ENCODE measurements at places on chromosomes 12 and 14.

DNA sequence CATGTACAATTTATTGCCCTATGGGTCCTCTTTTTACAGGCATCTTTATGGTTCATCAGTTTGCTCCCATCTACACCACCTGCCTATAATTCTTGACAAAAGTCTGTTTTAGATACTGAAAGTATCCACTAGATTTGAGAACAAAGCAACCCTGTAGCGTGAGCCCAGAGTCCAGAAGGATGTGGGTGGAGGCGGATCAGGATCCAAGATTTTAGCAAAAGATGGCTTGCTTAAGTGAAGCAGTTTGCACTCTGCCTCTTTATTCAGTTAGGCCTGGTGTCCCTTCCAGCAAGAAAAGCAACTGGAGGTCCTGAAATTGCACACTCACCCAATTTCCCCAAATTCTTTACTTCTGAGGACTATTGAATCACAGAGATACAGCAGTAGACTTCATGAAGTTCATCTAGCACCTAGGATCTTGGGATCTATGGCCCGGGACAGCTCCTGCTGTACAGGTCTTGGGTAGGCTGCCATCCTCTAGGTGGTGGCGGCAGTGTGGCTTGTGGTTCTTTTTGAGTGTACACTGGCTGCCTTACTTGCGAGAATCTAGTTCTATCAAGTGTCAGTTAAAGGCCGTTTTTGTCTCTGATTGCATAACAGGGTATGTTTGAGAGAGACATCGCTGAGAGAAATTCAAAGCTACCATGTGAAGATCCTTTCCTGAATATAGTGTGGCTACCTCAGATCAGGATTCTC, 873.2 kb downstream of the NRXN3 start:
- no peak for DNase-seq

DNA sequence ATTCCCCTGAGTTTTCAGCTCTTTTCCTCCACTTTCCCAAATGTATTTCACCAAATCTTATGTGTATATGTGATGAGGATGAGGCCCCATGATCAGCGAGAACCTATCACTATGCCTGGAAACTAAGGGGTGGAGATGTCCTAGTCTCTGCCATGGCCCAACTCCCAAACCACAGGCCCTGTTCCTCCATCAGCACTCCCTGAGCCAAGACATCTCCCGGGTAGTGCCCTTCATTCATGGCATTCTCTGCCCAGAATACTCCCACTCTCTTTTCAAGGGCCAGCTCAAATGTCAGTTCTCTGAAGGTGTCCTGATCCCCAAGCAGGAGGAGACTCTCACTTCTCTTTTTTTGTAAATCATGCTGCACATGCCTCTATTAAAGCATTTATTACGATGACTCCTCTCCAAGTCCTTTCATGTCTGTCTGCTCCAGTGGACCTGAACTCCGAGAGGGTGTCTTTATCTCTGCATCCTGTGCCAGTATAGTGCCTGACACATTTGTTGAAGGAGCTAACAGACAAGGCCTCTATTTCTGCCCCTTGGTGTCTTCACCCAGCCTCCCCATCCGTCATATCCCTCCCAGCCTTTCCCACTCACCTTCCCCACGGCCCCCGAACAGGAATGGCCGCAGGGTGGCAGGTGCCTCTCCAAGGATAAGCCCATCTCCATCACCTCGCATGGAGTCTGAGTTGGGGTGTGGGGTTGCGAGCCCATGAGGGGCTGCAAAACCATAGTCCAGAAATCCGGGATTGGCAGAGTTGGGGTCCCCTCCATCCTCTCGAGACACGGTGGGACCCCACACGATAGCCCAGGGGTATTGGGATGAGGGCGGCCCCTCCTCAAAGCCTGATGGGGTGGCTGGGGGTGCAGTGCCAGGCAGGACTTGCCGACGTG, 3.7 kb downstream of the PIANP start:
- DNase-seq = no peak

DNA sequence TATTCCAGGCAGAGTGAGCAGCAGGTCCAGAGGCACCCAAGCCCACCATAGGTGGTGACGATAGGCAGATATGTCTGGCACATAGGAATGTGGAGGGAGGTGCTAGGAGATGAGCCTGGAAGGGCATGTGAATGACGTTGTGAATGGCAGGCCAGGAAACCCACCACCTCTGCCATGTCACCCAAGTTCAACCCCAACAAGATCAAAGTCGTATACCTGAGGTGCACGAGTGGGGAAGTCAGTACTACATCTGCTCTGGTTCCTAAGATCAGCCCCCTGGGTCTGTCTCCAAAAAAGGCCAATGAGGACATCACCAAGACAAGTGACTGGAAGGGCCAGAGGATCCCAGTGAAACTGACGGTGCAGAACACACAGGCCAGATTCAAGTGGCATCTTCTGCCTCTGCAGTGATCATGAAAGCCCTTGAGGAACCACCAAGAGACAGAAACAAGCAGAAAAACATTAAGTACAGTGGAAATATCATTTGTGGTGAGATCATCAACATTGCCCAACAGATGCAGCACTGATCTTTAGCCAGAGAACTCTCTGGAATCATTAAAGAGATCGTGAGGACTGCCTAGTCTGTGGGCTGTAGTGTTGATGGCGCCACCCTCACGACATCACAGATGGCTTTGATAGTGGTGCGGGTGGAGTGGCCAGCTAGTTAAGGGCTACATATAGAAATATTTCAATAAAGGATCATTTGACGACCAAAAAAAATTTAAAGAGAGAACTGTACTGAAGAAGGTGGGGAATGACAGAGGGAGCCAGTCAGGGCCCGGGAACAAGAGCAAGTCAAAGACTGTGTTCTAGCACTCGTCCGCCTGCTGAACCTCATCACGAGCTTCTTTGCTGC, 99.7 kb downstream of the ZFP36L1 start:
- no peak for DNase-seq

- no peak for DNase-seq
Measured at GRCh38 chr12:56186957-56187356, 2.3 kb downstream of the SMARCC2 start.

DNA sequence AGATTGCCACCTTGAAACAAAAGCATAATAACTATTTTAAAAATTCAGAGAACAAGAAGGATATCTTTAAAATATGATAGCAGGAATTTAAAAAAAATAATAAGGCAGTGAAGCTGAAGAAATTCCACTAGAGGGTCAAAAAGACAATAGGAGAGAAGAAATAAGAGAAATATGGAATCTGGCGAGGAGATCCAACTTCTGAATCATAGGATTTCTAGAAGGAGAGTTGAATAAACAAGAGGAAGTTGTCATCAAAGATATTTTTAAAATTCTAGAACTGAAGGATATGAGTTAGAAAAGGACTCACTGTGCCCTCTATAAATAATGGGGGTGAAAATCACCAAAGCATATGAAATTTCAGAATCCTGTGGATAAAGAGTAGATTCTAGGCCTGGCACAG, 26.8 kb upstream of the TOMM20L start:
- no peak for DNase-seq

DNA sequence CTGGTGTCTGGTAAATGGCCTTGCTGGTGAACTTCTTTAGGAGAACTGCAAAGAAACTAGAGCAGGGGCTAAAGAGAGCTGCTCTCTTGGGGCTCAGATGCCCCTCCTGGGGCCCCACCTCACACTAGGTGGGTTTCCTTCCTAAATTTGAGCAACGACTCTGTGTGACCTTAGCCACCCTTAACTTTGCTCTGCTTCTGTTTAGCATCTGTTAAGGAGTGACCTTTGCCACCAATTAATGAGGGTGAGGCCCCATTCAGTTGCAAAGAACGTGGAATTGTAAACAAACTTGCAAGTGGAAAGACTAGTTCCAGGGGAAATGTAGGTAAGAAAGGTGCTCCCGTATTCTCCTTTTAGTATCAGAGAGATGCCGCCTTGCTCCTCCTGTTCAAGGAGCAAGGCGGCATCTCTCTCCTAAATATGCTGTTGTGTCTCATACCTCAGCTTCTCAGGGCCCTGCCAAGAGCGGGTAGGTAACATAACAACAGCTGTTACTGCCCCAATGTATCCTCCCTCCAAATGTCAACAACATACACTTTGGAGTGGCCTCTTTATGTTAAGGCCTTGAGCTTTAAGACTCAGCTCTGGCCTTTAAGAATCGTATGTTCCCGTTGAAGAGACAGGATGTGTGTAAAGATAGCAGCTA, 77.6 kb upstream of the FUT8 start:
- peak; percentile 51 for DNase-seq

- DNase-seq = no peak
Measured at GRCh38 chr14:78737601-78738000, 567.4 kb downstream of the NRXN3 start.
